Activated T-cell treated with anti-CD3 and anti-CD28 coated beads, Interleukin-2, amount 50 U/mL, for 48 hours (primary cell): ENCODE measurements at places on chromosomes 11 and 22.

DNA sequence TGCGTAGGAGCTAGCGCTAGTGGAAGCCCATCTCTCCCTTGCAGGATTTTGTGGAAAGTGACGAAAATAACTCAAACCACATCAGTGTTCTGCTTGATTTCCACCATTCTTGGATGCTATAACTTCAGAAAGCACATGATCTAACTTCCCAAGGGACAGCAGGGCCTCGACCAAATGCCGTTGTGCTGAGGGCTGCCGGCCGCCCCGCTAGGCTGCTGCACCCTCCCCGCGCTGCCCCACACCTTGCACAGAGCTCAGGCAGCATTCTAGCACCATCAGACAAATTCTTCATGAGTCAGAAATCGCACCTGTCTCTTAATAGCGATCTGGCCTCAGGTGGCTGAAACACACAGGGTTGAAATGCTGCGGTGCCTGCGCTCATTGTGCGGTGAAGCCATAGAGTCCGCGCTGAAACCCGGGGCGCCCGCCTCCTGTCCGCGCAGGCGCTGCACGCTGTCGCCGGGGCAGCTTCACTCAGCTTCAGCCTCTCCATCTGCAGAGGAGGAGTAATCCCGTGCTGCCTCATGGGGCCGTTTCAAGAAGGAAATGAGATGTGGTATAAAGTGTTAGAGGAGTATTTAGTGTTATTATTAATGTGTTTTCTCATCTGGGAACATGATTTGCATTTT lies 59.2 kb upstream of the B3GAT1 start:
- DNase-seq: no peak

GRCh38 chr22:19429950-19430889 lies 1.3 kb downstream of the HIRA start:
- DNase-seq: no peak

DNA sequence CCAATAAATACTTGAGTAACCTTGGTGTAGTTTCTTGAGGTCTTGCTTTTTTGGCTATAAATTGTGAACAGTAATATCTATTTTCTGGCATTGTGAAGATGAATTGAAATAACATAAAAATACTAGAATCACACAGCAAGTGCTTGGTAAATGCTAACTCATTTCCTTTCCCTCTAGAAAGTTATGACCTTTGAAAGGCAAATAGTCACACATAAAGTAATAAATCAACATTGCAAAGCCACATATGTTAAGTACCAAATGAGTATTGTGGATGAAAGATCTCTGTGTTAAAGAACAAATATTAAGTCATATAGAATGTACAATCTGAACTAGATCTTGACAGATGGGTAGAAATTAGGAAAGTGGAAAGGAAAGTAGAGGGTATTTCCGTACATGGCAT lies 559.6 kb upstream of the CCDC90B start:
- no peak for DNase-seq

GRCh38 chr22:42074132-42074811 lies at the start of gene PHETA2:
PHETA2 (plus strand) TSS chr22:42074248; CDS start chr22:42077294, 3,046 bp downstream.
- DNase-seq: peak; percentile 69

- DNase-seq: no peak
Measured at GRCh38 chr11:41872870-41873269, 413.4 kb upstream of the LRRC4C start.

DNA sequence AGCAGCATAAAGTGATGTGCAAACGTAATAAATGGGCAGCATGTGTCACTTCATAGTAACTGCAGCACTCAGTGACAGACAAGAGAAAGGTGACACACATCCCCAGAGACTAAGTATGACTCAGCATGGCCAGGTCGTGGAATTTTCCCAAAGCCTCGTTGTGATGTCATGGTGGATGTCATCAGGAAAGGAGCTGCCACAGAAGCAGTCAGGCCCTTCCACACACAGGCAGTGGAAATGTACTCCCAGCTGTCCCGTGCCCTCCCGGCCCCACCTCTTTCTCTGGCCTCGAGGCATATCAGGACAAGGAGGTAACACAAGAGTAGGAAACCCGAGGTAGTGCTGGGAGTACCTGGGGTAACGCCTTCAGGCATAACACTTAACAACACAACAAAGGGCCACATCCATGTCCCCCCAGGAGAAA lies 8.1 kb downstream of the PC start:
- DNase-seq: peak; percentile 59

DNA sequence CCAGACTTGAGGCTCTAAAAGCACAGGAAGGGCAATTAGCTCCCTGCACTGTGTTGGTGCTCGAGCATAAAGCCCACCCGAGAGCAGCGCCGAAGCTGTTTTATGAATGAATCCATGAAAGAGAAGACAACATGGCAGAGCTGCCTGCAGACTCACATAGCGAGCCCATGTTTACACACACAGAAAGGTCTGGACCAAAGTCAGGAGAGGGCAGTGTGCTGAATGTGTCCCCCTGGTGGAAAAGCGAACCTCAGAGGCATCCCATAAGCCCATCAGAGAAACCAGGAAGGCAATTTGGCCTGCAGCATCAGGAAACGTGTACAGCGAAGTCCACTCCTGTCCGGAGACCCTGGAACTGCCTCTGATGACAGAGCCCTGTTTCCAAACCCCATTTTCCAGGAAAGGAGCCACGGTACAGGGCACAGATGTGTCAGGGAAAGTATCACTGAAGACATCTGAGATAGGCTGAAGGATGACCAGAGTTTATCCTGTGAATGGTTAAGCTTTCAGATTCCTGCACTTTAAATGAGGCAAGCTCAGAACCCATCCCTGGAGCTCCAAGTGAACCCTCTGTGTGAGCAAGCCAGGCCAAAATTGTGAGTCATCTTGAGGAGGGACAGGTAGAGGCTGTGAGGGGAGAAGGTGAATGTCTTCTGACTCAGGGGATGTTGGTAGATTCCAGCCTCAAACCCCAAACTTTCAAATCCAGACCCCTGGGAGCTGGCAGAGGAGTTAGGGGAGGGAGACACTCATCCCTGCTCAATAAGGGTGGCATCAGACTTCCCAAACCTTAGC lies 36.9 kb downstream of the CHRDL2 start:
- DNase-seq: no peak

DNA sequence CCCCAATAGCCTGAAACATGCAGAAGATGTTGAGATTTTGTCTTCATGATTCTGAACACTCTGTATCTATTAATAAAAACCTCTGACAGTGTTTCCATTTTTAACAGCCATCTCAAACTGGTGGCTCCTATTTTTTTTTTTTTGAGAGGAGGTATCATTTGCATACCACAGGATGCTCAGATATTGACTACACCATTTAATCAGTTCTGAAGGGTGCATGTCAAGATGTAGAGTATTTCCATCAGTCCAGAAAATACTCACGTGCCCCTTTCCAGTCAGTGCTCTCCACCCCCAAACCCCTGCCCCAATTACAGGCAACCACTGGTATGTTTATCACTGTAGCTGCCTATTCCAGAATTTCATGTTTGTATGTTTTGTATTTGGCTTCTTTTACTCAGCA lies 85.3 kb upstream of the SORL1-AS1 start:
- DNase-seq: no peak

DNA sequence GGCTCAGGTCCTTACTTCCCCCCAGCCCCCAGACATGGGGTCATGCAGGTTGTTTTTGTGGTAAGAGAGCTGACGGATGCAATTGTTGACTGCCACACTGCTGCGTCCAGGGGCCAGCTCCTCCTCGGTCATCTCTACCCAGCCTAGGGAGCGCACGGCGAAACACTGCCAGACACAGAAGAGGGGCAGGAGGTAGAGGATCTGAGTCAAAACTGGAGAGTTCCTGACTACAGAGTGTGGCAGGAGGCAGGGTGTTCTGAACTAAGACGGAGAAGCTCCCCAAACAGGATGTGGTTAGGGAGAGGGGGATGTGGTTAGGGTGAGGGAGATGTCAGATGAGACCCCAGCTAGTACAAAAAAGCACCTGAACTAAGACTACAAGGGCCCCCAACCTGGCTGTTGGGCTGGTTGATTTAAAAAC lies 12.3 kb downstream of the SMPD1 start:
- peak; percentile 76 for DNase-seq

DNA sequence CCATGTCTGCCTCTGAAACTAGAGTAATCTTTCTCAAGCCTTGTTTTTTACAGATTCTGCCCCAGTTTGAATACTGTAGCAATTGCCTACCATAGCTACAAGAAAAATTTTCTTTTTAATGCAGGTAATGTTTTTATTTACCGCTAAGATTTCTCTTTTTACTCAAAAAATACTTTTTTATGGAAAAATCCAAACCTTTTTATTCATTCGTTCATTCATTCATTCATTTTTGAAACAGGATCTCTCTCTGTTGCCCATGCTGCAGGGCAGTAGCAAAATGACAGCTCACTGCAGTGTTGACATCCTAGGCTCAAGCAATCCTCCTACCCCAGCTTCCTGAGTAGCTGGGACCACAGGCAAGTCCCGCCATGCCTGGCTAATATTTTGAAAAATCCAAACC lies 2.7 kb upstream of the CPT1A start:
- DNase-seq: no peak

DNA sequence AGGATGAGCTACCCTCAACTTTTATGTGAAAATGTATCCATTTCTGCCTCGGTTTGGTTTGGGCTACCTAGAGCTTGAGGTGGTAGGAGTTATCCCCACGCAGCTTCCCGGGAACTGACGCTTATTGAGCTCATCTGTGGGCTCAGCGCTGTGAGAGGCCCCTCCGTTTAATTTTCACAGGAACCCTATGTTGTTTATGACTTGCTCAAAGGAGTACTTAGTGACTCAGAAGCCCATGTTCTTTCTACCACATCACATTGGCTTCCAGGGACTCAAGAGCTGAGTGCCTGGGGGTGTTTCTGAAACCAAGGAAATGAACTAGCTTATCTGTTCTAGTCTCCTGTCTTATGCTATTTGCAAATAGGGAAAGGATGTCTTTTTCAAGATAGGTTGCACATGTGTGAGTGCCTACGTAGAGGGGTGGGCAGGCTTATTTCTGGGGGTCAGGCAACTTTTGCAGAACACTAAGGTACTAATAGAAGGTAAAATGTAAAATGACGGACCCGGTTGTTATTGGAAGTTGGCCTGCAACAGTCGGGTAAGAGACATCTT lies 40.5 kb downstream of the MICAL2 start:
- peak; percentile 83 for DNase-seq

GRCh38 chr11:47007579-47007978 lies 71.0 kb downstream of the CSTPP1 start:
- no peak for DNase-seq

GRCh38 chr11:6319704-6320410 lies 444 bp downstream of the CAVIN3 start:
- DNase-seq: peak; percentile 65

DNA sequence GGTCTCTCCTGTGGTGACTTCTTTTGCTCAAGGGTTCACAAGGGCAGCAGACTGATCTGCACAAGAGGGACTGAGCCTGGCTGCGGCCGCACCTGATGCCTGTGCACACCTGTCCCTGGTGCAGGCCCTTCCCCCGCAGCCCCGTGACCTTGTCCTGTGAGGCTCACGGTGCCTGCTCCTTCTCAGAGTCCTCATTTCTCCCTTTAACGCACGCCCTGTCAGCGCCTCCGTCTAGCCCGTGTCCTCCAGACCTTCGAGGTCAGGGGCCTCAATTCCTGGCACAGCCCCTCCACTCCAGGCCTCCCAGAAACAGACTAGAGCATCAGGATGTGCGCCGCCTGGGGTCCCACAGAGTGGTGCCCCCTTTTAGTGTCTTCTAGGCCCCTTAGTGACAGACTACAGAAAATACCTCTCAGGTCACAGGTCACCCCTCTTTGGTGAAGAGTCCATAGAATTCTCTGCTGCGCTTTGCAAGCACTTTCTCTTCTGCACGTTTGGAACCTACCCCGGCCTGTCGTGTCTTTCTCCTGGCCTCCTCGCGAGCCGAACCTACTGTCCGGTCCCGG lies 1.0 kb upstream of the DRD4 start:
- no peak for DNase-seq

DNA sequence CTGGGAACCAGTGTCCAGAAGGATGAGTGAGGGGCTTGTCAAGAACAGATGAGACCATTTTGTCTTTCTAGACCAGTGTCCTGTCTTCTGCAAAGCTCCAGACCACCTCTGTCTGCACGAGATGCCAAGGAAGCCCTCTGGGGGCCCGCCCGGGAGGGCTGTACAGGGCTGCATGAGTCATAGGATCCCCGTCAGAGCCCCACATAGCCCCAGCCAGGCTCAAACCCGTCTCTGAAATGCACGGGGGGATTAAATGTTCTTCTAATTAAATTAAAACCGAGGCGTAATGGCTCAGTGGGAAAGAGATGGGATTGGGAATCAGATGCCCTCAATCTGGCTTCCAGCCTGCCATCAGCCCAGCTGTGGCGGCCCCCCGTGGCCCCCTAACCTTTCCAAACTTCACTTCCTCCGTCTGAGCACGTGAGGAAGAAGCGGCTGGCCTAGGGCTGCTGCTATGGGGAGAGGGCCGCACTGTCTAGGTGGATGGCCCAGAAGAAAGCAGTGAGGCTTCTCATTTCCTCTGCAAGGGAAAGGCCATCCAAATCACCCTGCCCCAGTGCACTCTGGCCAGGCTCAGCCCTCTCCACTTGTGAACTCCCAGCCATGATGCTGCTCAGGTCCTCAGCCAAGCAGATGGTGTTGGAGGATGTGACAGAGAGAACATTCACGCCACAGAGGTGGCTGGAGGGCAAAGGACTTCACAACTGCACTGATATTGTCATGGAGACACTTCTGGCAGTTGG lies 32.8 kb downstream of the KCNQ1OT1 start:
- DNase-seq: peak; percentile 5

DNA sequence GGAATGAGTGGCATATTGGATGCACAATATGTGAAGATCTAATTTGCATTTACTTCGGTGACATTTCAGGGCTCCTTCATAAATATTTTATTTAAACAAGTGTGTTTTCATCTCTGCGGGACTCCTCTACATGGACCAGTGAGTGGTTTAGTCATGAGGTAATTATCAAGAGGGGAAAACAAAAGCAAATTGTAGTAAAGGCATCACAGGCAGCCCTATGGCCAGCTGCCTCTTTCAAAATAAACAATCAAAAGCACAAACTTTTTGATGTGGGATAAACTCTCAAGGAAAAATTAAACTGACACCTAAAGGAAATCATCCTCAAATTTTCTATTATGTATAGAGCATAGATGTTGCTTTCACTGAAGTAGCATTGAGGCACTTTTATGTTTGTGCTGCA lies 6.0 kb downstream of the SYT9 start:
- no peak for DNase-seq

DNA sequence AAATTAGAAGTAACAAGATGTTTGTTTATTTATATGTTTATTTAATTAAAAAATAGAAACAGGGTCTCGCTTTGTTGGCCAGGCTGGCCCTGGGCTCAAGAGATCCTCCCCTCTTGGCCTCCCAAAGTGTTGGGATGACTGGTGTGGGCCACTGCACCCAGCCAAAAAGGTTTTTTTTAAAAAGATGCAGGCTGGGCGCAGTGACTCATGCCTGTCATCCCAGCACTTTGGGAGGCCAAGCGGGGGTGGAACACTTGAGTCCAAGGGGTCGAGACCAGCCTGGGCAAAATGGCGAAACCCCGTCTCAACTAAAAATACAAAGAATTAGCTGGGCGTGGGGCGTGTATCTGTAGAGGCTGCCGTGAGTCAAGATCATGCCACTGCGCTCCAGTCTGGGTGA lies 13.4 kb downstream of the DRD4 start:
- no peak for DNase-seq

GRCh38 chr11:17250561-17251350 lies 25.8 kb upstream of the NUCB2 start:
- DNase-seq: no peak
